CD4-positive, alpha-beta T cell treated with Interleukin-17A for 4 hours (primary cell): ENCODE measurements at places on chromosomes 1 and 21.

DNA sequence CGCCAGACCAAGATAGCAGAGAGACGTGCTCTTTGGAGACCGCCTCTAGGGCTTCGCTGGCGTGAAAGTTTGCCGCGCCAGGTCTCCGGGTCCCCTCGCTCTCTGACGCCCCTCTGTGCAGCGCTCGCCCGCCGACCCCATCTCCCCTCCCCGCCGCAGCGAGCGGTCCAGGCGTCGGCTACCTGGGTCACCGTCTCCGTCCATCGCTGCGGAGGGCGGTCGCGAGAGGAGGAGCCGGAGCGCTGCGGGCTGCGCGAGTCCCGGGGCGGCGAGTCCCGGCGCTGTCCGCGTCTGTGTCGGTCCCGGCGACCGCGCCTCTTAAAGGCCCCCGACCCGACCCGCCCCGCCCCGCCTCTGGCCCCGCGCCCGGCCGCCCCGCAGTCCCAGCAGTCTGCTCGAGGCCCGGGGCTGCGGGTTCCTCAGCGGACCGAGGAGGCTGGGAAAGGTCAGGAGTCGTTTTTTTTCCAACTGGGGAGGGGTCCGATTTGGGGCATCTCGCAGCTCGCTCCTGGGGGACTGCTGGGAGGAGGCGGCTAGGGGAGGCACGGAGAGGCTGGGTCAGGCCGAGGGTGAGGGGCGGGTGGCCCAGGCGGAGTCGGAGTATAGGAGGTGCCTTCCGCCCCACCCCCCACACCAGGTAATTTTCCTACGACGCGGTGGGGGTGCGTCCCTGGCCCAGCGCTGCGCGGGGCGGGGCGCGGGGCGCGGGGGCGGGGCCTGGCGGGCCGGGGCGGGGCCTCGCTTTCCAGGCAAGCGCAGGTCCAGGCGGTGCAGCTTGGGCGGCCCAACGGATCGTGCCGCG lies at the start of the genes FBXO2 and FBXO44:
FBXO2 (minus strand) TSS at position 293 of the 802 bp plus-strand sequence; CDS start at position 204, 89 bp downstream.
FBXO44 (plus strand) TSS at position 741 of the 802 bp plus-strand sequence. CDS start 959 bp downstream, outside the sequence.
- peak; percentile 82 for DNase-seq

DNA sequence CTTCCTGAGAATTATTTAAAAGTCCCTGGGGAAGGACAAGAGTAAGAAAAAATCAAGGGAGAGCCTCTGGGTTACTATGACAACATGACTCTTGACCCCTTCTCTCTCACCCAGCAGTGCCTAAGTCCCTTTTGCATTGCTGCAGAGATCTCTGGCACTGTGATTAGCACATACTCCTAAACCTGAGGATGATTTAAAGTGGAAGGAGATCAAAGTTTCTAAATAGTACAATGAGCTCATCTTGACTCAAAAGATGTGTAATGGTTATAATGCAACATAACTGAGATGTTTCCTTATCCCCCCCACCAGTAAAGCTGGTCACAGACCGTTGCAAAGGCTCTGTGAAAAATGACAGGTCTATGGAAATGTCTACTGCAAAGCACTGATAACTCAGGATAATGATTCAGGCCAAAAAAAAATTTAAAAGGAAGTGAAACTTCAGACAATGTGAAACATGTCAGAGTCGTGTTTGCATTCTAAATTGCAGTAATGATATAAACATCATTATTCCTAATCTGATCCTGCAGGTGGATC lies 519.2 kb downstream of the KIF26B start:
- no peak for DNase-seq

GRCh38 chr1:202329891-202330290 lies 11.8 kb downstream of the UBE2T start:
- no peak for DNase-seq

DNA sequence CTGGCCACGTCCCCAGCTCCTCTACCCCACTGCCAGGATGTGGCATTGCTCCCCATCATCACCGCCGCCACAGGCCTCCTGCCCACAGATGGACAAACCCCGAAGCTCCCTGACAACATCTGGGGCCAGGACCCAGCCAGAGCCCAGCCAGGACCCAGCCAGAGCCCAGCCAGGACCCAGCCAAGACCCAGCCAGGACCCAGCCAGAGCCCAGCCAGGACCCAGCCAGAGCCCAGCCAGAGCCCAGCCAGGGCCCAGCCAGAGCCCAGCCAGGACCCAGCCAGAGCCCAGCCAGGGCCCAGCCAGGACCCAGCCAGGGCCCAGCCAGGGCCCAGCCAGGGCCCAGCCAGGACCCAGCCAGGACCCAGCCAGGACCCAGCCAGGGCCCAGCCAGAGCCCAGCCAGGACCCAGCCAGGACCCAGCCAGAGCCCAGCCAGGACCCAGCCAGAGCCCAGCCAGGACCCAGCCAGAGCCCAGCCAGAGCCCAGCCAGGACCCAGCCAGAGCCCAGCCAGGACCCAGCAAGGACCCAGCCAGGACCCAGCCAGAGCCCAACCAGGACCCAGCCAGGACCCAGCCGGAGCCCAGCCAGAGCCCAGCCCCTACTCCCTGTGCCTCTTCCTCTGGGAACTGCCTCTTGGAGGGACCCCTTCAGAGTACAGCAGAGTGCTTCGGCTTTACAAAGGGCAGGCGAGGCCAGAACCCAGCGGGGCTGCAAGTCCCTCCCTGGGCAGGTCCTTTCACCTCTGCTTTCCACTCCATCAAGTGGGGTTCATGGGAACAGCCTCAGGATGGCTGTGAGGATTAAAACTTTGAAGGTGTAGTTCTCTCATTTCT lies 43.7 kb downstream of the DISP3 start:
- DNase-seq: no peak

DNA sequence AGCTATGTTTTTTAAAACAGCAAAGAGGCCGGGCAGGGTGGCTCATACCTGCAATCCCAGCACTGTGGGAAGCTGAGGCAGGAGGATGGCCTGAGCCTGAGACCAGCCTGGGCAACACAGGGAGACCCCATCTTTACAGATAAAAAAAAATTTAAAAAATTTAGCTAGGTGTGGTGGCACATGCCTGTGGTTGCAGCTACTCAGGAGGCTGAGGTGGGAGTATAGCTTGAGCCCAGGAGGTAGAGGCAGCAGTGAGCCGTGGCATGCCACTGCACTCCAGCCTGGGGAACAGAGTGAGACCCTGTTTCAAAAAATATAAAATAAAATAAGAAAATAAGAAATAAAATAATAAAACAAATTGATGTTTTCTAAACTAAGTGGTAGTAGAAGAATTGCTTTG lies 8.4 kb downstream of the SLC35A3 start:
- DNase-seq: no peak

DNA sequence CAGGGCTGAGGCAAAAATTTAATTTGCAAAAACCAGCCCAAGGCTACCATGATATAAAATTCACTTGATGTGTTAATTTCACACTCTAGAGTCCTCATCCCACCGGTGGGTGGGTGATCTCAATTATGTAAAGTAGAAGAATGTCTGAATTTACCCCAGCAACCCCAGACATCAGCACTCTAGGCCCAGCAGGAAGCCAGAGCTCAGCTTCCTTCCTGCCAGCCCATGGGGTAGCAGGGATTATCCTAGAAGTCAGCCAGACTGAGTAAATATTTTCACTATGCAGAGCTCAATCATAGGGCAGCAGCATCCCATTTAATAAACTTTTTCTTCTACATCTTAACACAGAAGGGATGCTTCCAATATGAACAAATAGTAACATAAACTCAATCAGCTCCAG lies 71.0 kb downstream of the SIPA1L2 start:
- DNase-seq: peak; percentile 6

DNA sequence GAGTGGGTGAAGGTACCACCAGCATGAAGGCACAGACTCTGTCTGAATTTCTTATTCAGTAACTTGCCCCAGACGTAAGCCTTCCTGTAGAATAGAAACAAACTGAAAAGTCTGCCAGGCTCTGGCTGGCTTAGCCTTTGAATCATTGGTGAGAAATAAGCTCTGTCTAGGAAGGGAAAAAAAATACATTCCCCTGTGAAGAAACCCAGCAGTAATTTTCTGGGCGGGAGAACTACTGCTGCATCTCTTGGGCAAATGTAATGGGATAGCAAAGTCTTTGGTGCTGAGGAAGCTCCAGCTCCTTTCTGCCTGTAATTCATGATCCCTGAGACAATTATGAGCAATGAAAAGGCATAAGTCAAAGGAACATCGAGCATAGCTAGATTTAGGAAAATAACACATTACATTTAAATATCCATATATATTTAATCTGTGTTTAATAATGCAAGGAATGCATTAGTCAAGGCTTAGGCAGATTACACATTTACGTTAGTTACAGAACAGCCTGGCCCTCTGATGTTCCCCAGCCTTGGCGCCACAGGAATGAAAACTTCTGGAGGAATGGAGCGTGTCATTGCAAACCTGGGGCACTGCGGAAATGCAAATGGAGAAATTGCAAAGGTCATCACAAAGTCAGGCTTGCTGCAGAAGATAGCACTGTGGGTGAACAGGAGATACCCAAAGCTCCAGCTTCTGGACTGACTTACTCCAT lies 216.3 kb upstream of the CAMK1G start:
- no peak for DNase-seq

- peak; percentile 77 for DNase-seq
Measured at GRCh38 chr1:175192630-175193526, at the start of gene KIAA0040. TSS of gene KIAA0040 (minus strand) at chr1:175192776. CDS start at chr1:175161013, 31,763 bp downstream.
